Peyer's patch (tissue), 4 donors: ENCODE measurements at places on chromosomes 5 and 9. TPM values are rescaled to one million over a fixed set of nuclear protein-coding genes. Genes with fewer than 3 reads are reported as not detected.

GRCh38 chr5:132496191-132496630, 5.6 kb upstream of the IRF1 start:
- peak overlapping the region; percentile 71 for H3K4me3 ChIP-seq
- peak; percentile 96 for DNase-seq
- H3K27me3 ChIP-seq = no peaks in the 10 kb centered on the region

- H3K27ac ChIP-seq = peak overlapping the region; percentile 92
- no peak for DNase-seq
- H3K4me3 ChIP-seq = no peak overlapping the region
- H3K36me3 ChIP-seq = no peaks in the 10 kb centered on the region
- no peaks in the 10 kb centered on the region for H3K27me3 ChIP-seq
These were observed 3.4 kb downstream of the ST8SIA4 start for GRCh38 chr5:100899675-100900074.

- H3K4me1 ChIP-seq = no peaks in the 10 kb centered on the region
- H3K27ac ChIP-seq = peak overlapping the region; percentile 2
- H3K4me3 ChIP-seq = no peak overlapping the region
- no peaks in the 10 kb centered on the region for H3K27me3 ChIP-seq
- no peaks in the 10 kb centered on the region for H3K36me3 ChIP-seq
- no peak for DNase-seq
These were observed 1099.7 kb downstream of the DTWD2 start for GRCh38 chr5:117888688-117889087.

The TEX48 gene
- total RNA-seq = not detected

The CCDC180 gene
- total RNA-seq = 2.9 TPM

GRCh38 chr9:113471143-113471542, 7.6 kb downstream of the RGS3 start:
- H3K4me3 ChIP-seq = no peak overlapping the region
- no peak for DNase-seq
- no peak overlapping the region for H3K27ac ChIP-seq

- H3K27me3 ChIP-seq = no peaks in the 10 kb centered on the region
- H3K27ac ChIP-seq = no peak overlapping the region
- H3K4me3 ChIP-seq = no peak overlapping the region
- DNase-seq = no peak
- H3K36me3 ChIP-seq = no peaks in the 10 kb centered on the region
These were observed 4.1 kb downstream of the DAPK1 start for GRCh38 chr9:87501806-87502205.

The SMC2 gene
- 5.1 TPM for total RNA-seq

DNA sequence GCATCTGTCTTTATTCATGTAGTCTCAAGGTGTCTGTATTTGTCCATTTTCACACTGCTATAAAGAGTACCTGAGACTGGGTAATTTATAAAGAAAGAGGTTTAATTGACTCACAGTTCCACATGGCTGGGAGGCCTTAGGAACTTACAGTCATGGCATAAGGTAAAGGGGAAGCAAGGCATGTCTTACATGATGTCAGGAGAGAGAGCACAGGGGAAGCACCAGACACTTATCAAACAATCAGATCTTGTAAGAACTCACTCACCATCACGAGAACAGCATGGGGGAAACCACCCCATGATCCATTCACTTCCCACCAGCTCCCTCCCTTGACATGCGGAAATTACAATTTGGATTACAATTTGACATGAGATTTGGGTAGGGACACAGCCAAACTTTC, 44.2 kb downstream of the NLN start:
- no peaks in the 10 kb centered on the region for H3K27me3 ChIP-seq
- no peak overlapping the region for H3K4me3 ChIP-seq
- no peaks in the 10 kb centered on the region for H3K36me3 ChIP-seq
- no peaks in the 10 kb centered on the region for H3K4me1 ChIP-seq
- no peak overlapping the region for H3K27ac ChIP-seq

GRCh38 chr5:79191457-79191856, 44.5 kb upstream of the JMY start:
- DNase-seq = no peak
- no peaks in the 10 kb centered on the region for H3K4me1 ChIP-seq
- no peaks in the 10 kb centered on the region for H3K36me3 ChIP-seq
- no peak overlapping the region for H3K4me3 ChIP-seq
- H3K27ac ChIP-seq = no peak overlapping the region

- no peaks in the 10 kb centered on the region for H3K36me3 ChIP-seq
- no peak for DNase-seq
- no peaks in the 10 kb centered on the region for H3K4me1 ChIP-seq
- H3K27me3 ChIP-seq = no peaks in the 10 kb centered on the region
- no peak overlapping the region for H3K4me3 ChIP-seq
- H3K27ac ChIP-seq = peak overlapping the region; percentile 1
These were observed 374.8 kb downstream of the NFIB start for GRCh38 chr9:13939134-13939533.

The PCDHGB3 gene
- 1.6 TPM for total RNA-seq

The NR2F1 gene
- 7.4 TPM for total RNA-seq

DNA sequence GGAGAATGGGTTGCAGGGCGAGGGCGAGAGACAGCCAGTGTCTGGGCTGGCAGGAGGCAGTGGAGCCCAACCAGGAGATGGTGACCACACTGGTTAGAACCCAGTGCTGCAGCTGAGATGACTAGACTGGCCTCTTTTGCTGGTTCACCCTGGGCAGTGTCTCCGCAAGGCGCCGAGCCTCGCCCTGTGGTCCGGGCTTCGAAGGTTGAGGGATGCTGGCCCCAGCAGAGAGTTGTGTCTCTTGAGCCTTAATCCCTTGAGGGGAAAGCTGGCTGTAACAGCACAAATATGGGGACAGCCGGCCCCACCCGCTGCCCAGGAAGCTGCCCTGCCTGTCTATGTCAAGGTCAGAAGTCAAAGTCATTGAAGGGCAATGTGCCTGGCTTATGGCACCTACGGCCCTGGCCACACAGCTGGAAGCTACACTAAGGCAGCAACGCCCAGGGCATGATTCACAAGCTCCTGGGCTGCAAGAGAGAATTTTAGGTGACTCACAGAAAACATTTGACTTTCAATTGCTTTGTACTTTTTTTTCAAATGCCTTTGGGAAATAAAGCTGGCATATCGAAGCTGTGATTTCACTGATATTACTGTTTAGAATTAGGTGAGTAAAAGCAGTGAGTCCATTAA, 33.3 kb downstream of the NKX2-5 start:
- no peak overlapping the region for H3K4me3 ChIP-seq
- no peaks in the 10 kb centered on the region for H3K36me3 ChIP-seq
- no peaks in the 10 kb centered on the region for H3K27me3 ChIP-seq
- H3K4me1 ChIP-seq = no peaks in the 10 kb centered on the region
- no peak overlapping the region for H3K27ac ChIP-seq

DNA sequence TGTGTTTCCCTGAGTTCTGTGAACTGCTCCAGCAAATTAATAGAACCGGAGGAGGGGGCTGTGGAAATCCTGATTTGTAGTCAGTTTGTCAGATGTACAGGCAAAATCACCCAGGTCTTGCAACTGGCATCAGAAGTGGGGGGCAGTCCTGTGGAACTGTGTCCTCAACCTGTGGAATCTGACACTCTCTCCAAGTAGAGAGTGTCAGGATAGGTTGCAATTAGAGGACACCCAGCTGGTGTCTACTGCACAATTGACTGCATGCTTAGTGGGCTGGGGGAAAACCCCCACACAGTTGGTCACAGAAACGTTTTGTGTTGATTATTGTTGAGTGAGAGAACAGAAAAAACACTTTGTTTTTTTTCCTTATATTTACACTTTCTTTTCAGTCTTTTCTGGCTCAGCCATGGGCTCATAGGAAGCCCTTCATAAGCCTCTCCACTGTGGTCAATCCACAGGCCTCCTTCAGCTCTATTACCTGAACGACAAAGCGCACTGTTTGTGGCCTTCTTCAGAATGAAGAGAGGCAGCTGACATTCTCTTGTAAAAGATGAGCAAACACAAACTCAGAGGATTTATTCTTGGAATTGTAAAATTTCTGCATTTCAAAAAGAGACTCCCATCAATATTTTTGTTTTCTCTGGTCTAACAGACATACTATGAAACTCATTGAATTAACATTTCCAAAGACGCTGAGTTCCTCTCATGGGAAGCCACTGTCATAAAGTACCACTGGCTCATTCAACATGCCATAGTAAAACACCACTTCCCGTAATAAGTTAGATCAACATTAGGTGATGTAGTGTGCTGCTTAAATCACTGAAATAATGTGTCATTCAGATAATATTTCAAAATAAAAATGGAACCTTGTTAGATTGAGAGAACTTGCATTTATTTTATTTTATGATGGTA, 348.9 kb upstream of the RFX3 start:
- H3K4me3 ChIP-seq = no peak overlapping the region
- H3K36me3 ChIP-seq = no peaks in the 10 kb centered on the region
- H3K4me1 ChIP-seq = no peaks in the 10 kb centered on the region
- H3K27ac ChIP-seq = no peak overlapping the region
- H3K27me3 ChIP-seq = no peaks in the 10 kb centered on the region

The CCNO gene
- 3.1 TPM for total RNA-seq

The MARCOL gene
- total RNA-seq = not detected

DNA sequence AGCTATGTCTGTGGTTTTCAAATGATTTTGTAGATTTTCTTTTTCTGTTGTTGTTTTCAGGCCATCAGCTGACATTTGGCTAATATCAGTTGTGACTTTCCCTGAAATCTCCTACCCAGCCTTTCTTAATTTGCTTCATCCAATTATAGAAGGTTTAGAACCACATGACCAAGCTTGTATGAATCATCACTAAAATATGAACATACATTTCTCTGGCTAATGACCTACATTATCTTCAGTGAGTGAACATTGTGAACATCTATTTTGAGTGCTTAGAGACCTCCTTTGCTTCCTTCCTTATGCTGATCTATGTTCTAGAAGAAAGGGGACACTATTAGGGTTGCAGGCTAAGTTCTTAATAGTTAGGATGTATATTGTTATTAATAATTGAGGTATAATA, 532.5 kb downstream of the RAB3C start:
- no peaks in the 10 kb centered on the region for H3K27me3 ChIP-seq
- no peak for DNase-seq
- no peak overlapping the region for H3K27ac ChIP-seq
- no peak overlapping the region for H3K4me3 ChIP-seq
- no peaks in the 10 kb centered on the region for H3K36me3 ChIP-seq
- no peaks in the 10 kb centered on the region for H3K4me1 ChIP-seq

DNA sequence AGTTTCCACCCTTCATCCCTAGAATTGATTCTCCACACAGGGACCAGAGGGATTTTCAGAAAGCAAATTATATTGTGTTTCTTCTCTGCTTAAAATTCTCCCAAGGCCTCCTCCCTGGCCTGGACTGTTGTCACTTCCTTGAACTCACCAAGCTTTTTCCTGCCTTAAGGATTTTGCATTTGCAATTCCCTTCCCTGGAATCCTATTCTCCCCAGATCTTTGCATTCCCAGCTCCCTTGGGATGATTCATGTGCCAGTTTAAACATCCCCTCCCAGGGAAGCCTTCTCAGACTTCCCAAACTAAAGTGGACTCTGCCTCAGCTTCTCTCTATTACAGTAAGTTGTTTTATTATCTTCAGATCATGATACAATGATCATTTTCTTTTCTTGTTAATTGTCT, 35.2 kb upstream of the PDE8B start:
- H3K27me3 ChIP-seq = no peaks in the 10 kb centered on the region
- no peaks in the 10 kb centered on the region for H3K4me1 ChIP-seq
- no peaks in the 10 kb centered on the region for H3K36me3 ChIP-seq
- H3K27ac ChIP-seq = no peak overlapping the region
- no peak overlapping the region for H3K4me3 ChIP-seq

The STOM gene
- total RNA-seq = 53.1 TPM

DNA sequence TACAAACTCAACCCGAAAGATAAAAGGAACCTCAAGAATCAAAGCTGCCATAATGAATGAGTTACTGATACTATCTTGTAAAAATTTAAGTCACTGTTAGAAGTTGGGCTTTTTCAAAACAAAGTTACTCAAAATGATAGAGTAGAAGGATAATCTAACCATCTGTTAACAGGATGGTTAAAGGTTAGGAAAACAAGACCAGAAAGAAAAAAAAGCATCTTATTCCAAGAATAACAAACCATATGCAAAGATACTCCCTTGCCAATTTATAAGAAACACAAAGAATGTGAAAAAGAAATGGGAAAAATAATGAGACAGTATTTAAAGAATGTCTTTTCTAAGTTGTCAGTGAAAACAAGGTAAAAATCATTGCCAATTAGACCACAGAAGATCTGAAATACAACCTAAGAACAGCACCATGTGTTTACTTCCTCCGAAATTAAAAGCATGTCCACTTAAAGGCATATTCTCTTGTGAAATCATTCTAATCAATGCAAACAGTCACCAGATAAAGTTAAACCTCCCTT, 51.2 kb downstream of the STRBP start:
- DNase-seq = no peak
- H3K4me3 ChIP-seq = no peak overlapping the region
- H3K4me1 ChIP-seq = no peaks in the 10 kb centered on the region

DNA sequence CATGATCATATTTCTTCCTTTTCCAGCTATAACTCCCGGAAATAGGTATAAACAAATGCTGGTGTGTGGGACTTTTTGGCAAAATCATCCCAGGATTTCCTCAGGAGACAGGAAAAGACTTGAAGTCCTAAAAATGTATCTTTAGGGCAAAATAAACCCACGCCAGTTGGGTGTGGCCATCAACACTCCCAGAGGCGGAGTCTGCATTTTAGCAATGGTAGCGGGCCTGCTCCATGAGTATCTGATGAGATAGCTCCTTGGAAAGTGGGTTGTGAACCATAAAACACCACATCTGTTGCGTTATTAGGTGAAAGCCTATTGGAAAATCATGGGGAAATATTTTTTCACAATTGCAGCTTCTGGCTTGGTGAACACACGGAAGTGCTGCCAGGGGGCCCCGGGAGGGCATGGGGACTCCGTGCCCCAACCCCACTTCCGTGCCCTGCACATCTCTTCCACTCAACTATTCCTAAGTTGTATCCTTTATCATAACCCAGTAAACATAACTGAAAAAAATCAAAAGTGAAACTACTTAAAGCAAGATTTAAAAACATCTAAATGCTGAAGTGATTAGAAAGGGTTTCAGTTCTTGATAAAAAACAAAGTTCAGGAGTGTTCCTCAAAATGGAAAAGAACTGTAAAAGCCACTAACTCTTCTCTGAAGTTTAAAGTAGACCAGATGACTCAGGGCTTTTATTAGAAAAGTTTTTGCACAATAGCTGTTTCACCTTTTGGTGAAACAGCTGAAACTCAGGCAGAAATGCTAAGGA, 111.2 kb downstream of the LRRC70 start:
- H3K36me3 ChIP-seq = no peaks in the 10 kb centered on the region
- no peaks in the 10 kb centered on the region for H3K4me1 ChIP-seq
- H3K27ac ChIP-seq = no peak overlapping the region
- no peak overlapping the region for H3K4me3 ChIP-seq

DNA sequence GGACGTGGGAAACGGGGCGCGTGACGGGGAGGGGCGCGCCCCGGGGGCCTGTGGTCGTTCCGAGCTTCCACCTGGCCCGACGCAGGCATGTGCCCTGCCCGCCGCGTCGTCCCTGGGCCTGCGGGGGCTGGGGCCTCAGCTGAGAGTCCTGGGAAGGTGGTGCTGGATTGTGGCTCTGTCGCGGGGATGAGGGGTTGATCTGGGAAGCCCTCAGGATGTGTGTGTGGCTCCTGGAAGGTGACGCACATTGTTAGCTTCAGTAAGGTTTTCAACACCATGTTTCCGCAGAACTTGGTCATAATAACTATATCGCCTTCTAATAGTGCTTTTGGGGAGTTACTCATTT, 589.1 kb downstream of the MTRR start:
- no peaks in the 10 kb centered on the region for H3K36me3 ChIP-seq
- H3K4me1 ChIP-seq = no peaks in the 10 kb centered on the region
- peak overlapping the region; percentile 94 for H3K4me3 ChIP-seq
- H3K27ac ChIP-seq = peak overlapping the region; percentile 85

The DENND4C gene
- 188 TPM for total RNA-seq
